ENCODE measurements at places on chromosomes 1 and 21.

DNA sequence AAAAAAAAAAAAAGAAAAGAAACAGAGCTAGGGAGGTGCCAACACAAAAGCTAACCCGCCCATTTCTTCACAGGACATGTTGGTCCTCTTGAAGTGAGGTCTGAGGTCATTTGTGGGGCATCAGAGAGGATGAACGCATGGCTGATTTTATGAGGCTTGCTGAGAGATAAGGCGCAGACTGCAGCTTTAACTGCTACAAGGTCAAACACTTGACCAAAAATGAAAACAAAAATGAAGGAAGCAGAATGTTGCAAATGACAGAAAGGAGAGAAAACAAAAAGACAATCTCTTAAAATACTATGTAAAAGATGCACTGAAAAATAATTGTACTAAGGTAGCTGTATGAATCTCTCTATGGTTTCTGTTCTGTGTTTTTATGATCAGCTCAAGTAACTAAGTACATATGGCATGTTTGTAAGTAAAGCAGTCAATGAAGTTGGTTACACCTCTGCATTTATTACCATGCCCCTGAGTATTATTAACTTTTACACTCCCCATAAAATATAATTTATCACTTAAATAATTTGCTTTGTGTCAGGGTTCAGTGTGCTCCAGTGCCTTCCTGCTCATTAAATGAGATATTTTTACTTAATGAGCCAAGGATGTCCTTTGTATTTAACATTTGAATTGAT is 249.1 kb upstream of the NR5A2 start:
- DNase-seq: no peak

DNA sequence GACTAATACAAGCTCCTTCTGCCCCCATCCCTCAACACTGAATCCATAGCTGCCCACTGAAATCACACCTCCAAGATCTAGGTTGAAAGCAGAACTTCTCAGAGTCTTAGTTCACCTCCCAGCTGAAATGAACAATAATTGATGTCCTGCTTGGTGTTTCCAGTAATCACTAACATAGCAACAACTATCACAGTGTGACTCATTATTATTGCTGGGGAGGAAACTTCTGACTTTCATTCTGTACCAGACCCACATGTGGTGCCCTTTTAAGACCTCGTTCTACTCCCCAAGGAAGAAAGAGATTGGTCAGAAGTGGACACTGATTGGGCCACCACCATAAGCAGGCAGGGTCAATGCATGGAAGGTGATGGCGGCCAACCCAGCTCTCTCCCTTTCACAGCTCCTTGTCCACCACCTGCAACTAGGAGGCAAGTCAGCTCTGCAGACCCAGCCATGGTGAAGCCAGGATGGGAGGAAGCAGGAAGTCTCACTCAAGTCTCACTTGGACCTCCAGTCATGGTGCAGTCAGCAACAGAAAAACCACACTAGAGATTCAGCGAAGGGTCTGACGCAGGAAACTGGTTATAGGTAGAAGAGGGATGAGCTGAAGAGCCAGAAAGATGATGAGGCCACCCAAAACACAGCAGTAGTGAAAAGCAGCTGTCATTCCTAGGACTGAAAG is 720.2 kb downstream of the PTPRU start:
- no peak for DNase-seq

- peak; percentile 75 for DNase-seq
Observed at GRCh38 chr1:178055779-178056471, 38.0 kb upstream of the RASAL2 start.

- DNase-seq: peak; percentile 32
Observed at GRCh38 chr1:78102082-78102481, 56.3 kb downstream of the GIPC2 start.

Measured in epithelial cell of esophagus (primary cell).